ENCODE measurements at places on chromosomes 16 and 17. TPM values are rescaled to one million over a fixed set of nuclear protein-coding genes. Genes with fewer than 3 reads are reported as not detected.

DNA sequence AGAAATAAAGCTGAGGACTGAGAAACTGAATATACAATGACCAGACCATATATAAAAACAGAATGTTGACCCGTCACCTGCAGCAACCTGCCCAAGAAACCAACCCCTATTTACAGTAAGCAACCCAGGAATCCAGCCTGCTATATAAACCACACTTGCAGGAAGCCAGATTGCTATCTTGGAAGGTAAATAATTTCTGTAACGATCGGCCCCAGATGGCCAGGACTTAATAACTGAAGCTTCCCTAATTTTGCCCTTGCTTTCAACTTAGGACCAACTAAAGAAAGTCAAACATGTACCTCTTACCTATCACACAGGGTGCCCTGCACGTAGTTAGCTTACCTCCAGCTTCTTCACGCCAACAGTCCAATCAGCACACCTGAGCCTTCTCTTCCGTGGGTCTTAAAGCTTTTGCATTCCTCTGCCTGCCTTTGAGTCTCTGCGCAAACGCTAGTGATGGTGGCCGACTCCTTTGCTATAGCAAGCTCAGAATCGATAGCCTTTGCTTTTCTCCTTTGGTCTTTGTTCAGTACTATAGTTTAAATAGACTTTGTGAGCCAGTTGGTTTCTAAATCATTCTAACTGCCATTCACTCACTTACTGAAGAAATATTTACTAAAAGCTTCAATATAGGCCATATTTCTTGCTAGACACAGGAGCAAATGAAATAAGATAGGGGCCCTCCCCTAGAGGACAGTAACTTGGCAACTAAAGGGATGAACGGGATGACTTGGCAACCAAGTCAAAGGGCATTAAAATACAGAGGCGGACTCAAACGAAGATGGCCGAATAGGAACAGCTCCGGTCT lies 31.3 kb downstream of the MPHOSPH6 start:
- no peak for DNase-seq

DNA sequence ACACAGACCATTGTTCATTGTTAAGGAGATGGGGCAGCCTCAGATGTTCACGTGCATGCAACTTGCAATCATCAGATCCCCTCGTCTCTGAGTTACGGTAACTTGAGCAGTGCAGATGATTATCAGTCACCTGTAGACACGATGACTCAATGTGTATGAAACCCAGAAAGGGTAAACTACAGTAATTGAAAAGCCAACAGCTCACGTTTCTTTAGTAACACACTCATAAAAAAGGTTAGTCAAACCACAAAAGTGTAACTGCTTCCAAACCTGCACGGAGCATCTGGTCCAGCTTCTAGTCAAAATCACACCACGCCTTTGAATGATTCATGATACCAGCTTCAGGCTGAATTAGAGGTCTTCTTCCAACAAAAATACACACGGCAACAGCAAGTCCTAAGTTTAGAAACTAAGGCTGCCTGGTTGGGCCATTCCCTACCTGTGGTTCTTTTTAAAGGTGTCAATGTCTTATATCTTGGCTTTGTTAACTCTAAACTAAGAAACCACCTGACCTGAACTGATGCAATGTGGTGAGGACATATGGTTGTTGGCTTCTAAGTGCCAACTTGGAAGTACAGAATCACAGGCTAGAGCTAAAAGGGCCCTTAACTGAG lies 32.3 kb downstream of the GRB7 start:
- no peak for DNase-seq

The CLEC18B gene
- 0.77 TPM for total RNA-seq

The CHST6 gene
- 0.26 TPM for total RNA-seq

The SOX9 gene
- 4.1 TPM for total RNA-seq

DNA sequence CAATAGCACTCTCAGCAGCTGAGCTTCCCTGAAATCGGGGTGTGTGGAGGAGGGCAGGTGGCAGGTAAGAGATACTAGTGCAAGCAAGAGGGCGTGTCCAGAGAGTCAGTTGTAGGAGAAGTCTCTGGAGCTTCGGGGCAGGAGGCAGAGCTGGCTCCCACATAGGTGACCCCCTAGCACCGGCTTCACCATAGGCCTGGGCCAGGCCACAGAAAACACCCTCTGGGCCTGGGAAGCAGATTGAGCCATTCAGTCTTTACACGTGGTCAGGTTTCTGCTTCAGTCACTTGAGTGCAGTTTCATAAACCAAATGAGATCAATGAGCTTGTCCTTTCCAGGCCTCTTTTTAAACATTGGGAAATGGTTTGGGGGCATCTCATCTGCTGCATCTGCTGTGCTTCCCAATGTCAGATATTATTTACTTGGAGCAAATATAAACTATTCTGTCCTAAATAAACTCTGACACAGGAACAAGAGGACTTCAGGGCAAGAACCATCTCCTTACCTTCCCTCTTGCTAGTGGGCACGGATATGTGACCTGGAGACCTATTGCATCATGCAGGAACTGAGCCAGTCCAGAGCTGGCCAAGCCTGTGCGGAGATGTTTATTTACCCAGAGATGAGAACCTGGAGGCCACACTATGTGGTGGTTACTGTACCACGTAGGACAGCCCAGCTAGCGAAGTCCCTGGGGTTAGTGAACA lies 16.1 kb downstream of the CCR7 start:
- DNase-seq = peak; percentile 86

- DNase-seq = no peak
Observed at GRCh38 chr16:1109648-1110047, 13.6 kb upstream of the C1QTNF8 start.

GRCh38 chr17:76240461-76241203 lies at the start of gene RNF157:
Gene RNF157 (minus strand): TSS chr17:76240493. CDS start chr17:76240240, 253 bp downstream.
- peak; percentile 57 for DNase-seq

DNA sequence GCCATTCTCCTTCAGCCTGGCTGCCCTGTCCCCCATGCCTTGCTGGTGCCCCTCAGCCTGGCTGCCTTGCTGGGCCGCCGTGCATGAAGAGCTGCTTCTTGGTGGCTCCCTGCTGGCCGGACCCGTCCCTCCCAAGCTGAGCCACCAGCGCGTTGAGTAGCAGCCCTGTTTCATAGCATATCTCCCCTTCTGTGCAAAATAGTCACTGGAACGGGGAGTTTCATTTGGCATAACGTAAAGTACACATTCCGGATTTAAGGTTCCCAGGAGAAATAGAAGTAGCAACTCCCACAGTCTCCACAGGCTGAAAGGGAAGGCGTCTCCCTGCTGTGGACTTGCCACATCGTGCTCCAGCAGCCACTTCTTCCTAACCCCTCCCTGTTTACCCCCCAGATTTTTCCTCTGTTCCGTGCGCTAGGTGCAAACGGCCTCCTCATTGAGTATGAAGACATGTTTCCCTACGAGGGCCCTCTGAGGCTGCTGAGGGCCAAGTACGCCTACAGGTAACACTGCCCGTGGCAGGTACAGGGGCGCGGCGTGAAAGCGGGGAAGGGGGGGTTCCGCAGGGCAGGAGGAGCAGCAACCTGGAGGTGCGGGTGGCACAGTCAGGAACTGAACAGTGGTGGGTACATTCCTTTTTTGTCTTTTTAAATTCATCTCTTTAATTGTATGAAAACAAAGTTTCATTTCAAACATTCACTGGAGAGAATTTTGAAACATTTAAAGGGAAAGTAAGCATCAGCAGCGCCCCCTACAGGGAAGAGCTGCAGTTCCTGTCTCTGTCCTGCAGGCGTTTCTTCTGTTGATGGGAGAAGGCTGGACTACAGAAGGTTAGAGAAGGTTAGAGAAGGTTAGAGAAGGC lies 5.8 kb upstream of the OGFOD3 start:
- DNase-seq = peak; percentile 19

The SBK1 gene
- under 0.01 TPM for total RNA-seq

DNA sequence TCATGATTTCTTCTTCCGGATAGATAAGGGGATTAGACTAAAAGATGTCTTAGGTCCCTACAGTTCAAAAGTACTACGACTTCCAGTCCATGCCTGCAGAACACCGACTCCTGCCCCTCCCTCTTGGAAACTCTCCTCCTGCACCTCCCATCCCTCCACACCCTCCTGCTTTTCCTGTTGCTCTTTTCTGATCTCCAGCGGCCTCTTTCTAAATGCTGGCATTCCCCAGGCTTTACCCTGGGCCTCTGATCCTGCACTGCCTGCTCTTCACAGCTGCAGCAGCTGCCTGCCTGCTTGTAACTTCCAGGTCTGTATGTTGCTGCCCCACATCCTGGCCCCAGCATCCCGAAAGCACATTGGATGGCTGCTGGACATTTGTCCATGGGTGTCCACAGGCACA lies 154.2 kb downstream of the KCNJ12 start:
- no peak for DNase-seq

DNA sequence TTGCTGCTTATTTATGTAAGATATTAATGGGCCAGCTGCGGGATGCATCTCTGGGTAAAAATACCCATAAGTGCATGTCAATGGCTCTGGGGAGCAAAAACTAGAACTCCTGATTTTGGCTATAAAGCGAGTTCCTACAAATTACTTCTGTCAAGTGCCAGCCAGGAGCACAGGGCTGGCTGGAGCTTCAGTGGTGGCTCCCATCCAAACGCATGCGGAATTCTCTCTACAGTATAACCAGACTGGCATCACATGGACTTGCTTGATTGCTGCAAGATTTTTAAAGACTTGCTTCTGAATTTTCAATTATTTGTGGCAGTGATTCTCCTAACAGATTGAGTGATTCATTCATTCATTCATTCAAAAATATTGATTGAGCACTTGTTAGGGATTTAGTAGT lies 260.9 kb downstream of the PHKB start:
- DNase-seq = no peak

GRCh38 chr16:2277466-2278271 lies 9.7 kb upstream of the RNPS1 start:
- DNase-seq = no peak

The CENPT gene
- total RNA-seq = 23.1 TPM

- no peak for DNase-seq
Observed at GRCh38 chr17:29661213-29661612, 38.5 kb upstream of the CORO6 start.

Data from fibroblast of lung (primary cell).